NCI-H1417 treated with DMSO at 0.1 percent for 48 hours (cell line): ENCODE measurements at places on chromosomes 1 and 21.

DNA sequence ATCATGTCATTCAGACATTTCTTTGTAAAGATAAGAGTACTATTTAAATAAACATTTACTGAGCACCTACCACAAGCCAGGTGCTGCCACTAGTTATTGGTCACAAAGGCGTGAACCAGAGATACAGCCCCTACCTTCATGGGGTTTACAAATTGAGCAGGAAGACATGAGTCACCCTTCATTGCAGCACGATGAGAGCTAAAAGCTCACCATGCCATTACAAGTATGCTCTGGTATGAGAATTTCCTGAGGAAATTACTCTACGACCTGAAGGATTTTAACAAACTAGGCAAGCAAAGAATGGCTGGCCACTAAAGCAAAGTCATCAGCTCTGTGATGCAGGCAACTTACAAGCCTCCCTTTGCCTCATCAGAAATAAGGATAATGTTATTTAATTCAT is 346.8 kb downstream of the BRINP2 start:
- no peak for DNase-seq

DNA sequence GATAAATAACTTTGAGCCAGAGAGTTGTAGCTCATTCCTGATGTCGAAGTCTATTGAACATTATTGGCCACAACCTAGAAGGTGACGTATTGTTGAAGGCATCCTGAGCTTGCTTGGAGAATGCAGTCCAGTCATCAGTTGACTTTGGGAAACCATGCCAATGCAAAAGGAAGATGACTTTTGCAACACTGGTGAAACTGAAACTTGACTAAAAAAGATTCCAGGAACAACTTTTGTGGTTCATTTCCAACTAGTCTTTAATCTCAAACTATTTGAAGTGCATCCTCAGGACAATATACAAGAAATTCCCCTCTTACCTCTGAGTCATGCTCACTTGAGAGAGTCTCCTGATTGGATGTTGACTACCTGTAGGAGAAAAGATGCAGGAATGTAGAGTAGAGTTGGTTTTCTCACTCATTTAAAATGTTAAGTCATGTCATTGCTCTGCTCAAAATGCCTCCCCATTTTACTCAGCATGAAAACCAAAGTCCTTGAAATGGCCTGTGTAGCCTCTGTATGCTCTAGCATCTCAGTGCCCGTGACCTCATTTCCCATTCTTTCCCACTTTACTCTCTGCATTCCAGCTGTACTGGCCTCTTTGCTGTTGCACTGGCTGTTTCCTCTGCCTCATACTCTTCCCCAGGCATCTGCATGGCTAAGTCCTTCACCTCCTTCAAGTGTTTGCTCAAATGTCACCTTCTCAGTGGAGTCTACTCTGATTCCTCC is 24.4 kb upstream of the LEPR start:
- no peak for DNase-seq

- no peak for DNase-seq
Measured at GRCh38 chr1:156626079-156626438, 6.8 kb downstream of the HAPLN2 start.

DNA sequence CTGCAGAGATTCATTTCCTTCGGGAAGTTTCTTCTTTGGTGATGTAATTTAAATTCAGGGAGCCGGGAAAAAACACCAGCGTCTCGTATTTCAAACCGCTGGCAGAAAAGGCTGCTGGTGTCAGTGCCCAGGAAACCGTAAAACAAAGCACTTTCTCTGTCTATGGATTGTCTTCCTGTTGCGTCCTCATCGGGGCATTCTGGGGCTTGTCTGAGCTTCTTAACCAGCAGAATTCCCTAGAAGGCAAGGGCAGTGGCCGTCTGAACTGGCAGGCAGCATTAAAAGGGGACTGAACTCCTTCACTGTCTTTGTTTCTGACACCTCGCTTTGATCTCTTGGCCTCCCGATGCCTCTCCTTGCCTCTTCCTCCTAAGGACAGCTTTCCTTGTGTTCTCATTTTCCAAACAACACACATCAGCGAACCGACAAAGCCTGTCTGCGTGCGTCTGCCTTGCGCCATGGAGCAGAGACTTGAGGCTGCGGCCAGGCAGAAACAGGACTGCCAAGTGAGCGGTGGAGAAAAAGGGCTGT is 391.6 kb upstream of the VAMP3 start:
- no peak for DNase-seq

DNA sequence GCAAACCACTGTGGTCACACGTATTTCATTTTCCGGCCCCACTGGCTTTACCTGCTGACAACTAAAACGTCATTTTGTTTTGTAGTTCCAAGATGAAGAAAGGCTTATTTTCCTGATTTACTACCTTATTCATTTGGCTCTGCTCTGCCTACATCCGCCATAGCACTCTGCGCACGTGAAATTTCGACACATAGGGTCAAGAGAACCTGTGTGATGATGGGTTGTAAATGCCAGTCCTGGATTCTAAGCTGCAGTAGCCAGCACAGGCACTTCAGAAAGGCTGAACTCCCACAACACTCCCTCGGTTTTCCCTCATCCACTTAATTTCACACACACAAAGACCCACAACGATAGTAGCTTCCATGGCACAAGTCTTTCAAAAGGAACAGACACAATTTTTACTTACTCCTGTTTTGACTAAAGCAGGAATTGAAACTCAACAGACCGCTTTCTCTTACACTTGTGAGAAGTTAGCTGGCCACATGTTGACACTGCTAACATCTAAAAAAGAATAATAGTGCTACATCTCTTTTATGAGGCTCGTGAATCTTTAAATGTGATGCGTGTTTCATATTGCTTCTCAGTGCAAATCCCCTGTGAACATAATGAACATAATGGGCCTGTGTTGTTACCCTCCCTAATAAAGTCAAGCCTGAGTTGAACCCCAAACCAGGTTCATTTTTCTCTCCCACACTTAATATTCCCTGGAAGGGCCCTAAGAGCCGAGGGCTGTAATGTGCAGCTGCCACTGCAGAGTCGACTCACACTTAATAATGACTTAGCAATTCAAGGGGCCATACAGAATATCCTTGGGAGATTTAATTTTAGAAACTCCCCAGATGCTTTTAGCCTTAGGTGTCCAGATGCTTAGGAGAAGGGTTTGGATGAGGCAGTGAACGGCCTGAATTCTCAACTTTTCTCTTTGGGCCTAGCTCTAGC is 1.5 kb upstream of the RUNX1 start:
- no peak for DNase-seq

GRCh38 chr1:184892116-184892515 is 82.2 kb downstream of the NIBAN1 start:
- DNase-seq: no peak

DNA sequence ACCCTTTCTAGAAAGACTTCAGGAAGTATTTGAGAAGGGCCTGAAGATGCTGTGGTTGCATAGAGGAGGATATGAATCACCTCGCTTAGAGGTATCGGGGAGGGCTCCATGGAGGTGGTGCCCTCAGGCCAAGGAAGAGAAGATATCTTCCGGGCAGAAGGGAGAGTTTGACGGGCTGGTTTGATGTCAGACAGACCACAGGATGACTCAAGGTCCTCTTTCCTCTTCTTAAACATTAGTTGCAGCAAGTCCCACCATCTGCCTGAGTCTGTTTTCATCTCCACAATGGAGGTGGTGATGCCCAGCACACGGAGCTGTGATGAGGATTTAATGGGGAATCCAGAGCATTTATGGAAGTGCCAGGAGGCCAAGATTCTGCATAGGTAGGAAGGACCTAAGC is 25.1 kb upstream of the RUNX3 start:
- no peak for DNase-seq

- no peak for DNase-seq
Measured at GRCh38 chr1:34332996-34333395, 156.3 kb downstream of the C1orf94 start.

DNA sequence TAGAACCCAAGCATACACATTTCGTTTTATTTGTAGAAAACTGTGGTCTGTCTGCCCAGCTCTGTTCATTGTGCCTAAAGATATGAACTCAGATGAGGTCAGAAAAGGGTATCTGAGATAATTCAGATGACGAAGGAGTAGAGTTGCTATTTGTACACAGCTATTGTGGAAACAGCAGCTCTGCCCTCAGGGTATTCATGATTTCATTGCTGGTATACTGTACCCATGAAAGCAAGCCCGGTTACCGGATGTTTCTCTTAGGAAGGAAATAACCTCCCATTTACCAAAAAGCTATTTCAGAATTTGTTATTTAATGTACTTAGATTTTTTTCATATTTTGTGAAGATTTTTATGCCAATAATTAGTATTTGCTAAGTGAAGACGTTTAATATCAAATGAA is 37.8 kb downstream of the SMAP2 start:
- DNase-seq: no peak

DNA sequence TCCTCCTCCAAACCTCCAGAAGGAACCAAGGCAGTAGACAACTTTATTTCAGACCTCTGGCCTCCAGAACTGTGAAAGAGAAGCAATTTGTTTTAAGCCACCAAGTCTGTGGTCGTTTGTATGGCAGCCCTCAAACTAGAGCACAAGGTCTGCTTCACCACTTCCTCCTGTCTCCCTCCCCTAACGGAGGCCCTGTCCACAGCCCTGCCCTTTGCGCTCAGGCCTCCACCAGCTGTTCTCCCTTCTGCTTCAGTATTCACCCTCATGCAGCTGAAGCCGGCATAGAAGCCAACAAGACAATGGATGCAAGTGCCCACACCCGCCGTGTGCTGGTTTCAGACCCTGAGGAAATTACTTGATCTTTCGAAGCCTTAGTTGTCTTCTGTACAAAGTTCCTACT is 364.1 kb downstream of the HHAT start:
- no peak for DNase-seq

- DNase-seq: no peak
Measured at GRCh38 chr1:42734201-42735035, 5.6 kb downstream of the CLDN19 start.

DNA sequence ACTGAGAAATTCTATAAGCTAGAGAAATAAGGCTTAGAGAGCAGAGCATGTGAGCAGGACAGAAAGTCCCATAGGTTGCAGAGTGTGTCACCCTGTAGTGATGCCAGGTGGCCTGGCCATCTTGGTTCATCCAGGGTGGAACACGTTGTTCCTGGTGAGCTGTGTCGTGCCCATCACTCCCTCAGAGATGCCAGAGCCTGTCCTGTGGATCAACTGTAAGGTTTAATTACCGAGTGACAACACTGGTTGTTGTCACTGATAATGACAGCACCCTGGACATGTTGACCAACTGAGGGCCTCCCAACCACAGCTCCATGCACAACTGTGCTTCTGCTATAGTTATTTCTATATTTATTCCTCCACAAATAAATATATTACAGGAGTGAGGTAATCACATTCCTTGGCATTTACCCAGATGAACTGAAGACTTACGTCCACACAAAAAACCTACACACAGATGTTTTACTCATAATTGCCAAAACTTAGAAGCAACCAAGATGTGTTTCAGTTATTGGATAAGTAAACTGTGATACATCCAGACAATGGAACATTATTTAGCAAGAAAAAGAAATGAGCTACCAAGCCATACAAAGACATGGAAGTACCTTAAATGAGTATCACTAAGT is 6.2 kb downstream of the C1orf198 start:
- no peak for DNase-seq

DNA sequence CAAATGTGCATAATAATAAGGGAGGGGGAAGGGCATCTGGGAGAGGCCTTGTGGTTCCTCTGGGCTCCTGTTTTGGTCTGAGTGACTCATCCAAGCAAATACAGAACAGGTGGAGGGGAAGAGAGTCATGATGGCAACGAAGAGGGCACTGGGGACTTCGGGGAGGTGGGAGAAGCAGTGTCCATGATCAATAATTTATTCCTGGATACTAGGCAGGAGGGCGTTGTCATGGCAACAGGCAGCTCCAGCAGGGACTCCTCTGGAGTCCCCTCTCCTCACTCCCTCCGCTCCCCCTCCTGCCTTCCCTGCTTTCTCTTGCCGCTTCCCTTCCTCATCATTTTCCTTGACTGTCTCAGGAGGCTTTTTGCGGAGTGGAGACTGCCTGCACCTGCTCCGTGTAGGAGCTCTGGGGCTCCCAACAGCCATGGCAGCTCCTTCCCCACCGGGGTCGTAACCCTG is 12.3 kb upstream of the NFASC start:
- DNase-seq: no peak
